ENCODE measurements at places on chromosomes 11 and 22.

GRCh38 chr11:29280452-29280851 lies 736.4 kb downstream of the KCNA4 start:
- DNase-seq, result no peak

DNA sequence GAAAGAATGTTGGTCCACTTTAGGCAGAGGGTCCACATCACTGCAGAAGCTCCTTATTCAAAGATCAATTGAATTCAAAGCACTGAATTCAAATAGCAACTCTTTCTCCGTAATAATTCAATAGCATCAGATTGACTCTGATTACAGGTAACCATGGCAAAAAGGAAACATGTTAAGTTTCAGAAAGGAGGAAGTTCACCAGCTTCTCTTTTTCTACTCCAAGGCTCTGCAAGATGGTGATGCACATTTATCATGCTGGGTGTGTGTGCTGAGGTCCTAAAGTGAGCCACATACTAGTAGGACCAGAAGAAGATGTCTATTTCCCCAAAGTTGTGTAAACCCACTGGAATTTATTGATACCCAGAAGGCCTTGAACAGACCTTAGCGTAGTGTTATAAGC lies 18.0 kb upstream of the DRD2 start:
- no peak for DNase-seq

GRCh38 chr22:46958191-46958590 lies 195.7 kb downstream of the TBC1D22A start:
- DNase-seq, result no peak

DNA sequence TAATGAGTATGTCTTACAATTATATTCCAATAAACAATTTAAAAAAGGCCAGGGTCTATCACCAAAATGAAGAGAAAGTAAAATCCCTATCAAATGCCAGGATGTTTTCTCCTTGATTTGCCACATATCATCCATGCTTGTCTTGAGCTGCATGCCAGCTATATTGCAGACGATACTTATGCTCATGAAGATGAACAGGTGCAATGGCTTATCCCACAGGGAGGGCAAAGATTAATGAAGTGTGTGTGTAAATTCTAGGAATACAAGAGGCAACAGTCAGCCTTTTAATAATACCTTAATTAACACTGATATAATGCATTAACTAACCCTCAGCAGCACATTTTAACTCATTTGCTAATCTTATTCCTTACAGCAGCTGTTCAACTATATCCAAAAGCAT lies 850.5 kb downstream of the KCNA4 start:
- DNase-seq, result no peak

GRCh38 chr11:67705264-67705663 lies 30.8 kb upstream of the ALDH3B2 start:
- DNase-seq, result no peak

- no peak for DNase-seq
These were observed 11.6 kb downstream of the LRRC32 start for GRCh38 chr11:76658651-76659650.

DNA sequence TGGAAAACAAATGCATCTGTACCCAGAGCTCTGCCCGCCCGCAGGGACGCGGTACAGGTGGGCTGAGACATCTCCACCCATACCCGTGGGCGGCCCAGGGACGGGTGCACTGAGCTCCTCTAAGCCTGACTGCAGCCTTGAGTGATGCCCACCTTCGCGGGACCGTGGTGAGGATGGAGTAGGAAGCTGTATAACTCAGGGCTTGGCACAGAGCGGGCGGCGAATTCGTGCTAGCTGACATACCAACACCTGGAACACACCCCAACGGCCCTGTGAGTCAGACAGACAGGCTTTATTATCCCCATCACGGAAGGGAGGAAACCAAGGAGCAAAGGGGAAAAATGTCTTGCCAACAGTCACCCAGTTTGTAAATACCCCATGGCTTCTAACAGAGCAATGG lies 61.9 kb downstream of the SMCO4 start:
- no peak for DNase-seq

GRCh38 chr11:29125606-29126005 lies 891.2 kb downstream of the KCNA4 start:
- no peak for DNase-seq

- no peak for DNase-seq
These were observed at the start of gene LARGE2 for GRCh38 chr11:45922425-45923082. Gene LARGE2, plus strand, starts transcription at chr11:45922656. Its CDS starts 227 bp downstream, at chr11:45922883.

GRCh38 chr22:28742562-28742962 lies 723 bp downstream of the HSCB start:
- DNase-seq, result no peak

GRCh38 chr11:97460091-97460490 lies 1070.3 kb downstream of the JRKL start:
- no peak for DNase-seq

DNA sequence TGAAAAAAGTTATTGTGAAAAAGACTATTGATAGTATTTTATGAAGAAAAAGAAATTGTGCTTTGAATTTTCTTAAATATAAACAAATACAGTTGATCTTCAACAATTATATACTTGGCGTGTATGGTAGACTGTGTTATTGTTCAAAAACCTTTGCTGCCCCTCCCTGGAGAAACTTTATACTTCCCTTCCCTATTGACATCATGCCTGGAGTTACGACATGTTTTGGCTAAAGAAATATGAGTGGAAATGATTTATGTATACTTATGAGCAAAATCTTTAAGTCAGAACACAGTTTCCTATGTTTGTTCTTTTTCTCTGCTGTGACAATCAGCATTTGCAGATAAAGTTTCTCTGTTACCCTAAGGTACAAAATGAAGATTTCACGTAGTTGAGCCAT lies 243.8 kb downstream of the TMEM135 start:
- DNase-seq, result no peak

- DNase-seq, result no peak
These were observed 431 bp downstream of the KMT2A start for GRCh38 chr11:118436639-118437207.

DNA sequence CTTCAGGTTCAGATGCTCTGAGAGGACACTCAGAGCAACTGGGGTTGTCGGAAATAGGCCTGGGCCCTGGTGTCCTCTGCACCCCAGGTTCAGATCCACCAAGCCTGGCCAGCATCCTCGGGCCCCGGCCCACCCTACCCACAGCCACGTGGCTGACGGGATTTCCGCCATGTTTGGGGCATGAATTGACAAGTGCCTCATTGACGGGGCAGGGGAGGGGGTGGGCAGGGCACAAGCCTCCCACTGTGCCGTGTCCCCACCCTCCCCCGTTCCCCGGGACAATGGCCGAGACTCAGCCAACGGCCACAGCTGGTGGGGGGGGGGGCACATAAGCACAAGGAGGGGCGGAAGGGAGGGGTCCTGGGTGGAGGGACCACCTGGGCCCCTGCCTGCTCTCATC lies 8.5 kb downstream of the MYRF start:
- DNase-seq, result no peak

- peak; percentile 38 for DNase-seq
These were observed 75.7 kb upstream of the MYO18B start for GRCh38 chr22:25666308-25666707.

- no peak for DNase-seq
These were observed 22.9 kb downstream of the SDHAF2 start for GRCh38 chr11:61452825-61453224.

DNA sequence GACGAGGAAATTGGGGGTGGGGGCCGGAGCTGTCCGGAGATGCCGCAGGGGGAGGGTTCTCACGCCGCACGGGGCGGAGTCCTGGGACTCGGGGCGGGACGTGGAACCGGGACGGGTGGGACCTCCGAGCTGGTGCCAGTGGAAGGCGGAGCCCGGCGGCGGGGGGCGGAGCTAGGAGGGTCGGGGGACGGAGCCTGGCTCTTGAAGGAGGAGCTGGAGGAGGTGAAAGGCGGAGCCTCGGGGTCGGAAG lies 271 bp downstream of the FKBP2 start:
- DNase-seq, result peak; percentile 98

GRCh38 chr11:131099013-131099412 lies 182.7 kb upstream of the SNX19 start:
- DNase-seq, result no peak

DNA sequence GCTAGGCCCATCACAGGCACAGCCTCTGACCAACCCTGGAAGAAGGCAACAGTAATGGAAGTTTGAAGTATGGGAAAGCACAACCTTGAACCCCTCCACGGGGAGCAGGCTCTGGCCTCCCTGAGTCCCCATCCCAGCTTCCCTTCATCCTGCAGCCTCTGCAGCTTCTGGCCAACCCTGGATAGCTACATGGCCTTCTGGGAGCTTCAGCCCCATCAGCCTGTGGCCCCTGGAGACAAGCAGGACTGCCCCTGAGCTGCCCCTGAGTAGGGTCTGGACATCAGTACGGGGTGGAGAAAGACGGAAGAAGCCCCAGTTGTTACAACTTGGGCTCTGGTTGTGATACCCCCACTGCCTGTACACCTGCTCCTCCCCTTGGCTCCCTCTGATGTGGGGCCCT lies 113.8 kb upstream of the CD82 start:
- DNase-seq, result no peak

DNA sequence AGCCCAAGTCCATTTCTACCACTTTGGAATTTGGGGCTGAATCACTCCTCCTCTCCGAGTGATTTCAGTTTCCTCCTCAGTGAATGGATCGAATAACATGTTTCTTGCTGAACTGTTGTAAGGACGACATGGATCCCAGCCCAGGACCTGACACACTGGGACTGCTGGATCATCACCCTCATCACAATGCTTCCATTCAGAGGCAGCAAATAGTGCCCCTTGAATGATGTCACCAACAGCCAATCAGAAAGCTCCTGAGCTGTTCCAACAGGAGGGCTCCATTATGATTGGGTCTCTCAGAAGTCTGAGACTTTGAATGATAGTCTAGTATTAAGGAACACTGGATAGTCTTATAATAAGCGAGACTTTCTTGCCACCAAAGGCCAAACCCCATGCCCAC lies 158.9 kb downstream of the MYO18B start:
- DNase-seq, result no peak

DNA sequence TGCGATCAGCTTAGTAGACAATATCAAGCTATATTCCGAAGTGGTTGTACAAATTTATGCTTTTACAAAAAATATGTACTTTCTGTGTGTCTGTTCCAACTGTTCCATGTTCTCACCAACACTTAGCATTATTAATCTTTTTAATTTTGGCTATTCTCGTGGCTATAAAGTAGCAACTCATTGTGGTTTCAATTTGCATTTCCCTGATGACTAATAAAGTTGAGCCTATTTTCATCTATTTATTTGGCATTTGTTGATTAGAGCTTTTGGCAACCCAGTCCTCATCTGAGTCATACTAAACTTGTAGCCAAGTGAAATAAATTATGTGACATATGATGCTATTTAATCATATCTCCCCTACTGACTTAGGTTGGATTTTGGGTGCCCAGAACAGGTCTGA lies 115.9 kb downstream of the FBXO7 start:
- DNase-seq, result no peak

GRCh38 chr11:47467357-47467756 lies 18.4 kb upstream of the RAPSN start:
- DNase-seq, result no peak

DNA sequence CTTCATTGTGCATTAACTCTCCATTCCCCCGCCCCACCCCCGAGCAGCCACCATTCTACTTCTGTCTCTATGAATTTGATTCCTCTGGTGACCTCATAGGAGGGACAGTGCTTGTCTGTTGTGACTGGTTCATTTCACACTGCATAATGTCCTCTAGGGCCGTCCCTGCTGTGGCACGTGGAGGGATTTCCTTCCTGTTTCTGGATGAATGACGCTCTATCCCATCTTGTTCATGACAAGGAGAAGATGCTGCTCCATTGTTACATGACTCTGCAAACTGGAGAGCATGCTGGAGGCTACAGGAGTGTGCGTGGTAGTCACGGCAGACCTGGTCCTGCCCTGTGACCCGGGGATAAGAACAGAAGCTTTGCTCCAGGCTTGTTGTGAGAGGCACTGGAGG lies 61.3 kb downstream of the RTL6 start:
- DNase-seq, result no peak

GRCh38 chr22:25402501-25403283 lies 161.8 kb upstream of the GRK3 start:
- DNase-seq, result no peak

- no peak for DNase-seq
These were observed at the start of gene TUB for GRCh38 chr11:8080674-8081590. Gene TUB, plus strand, starts transcription at chr11:8081211. Its CDS starts 300 bp downstream, at chr11:8081511.

DNA sequence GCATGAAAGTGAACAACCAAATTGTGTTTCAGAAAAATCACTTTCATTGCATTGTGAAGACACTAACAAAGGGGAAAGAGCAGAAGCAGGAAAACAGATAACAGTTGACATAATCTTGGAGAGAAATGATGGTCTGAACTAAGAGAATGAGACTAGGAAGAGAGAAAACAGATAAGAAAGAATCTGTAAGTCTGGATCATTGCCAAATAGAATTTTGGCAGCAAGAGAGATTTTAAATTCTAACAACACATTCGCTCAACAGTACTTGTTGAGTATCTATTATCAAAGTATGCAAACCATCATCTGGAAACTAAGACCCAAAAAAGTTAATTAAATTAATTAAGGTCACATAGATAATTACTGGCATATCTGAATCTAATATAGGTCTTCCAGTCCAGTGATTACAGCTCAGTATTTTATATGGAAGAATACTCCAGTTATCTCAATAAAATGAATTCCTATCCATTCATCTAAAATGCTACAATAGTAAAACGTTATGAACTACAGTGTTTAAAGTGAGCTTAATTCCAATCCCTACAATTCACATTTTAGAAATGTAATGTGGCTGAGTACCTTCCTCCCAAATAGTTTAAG lies 166.7 kb upstream of the FAT3 start:
- DNase-seq, result no peak

- no peak for DNase-seq
These were observed 57.2 kb downstream of the GUCY1A2 start for GRCh38 chr11:106961048-106961447.

- no peak for DNase-seq
These were observed 13.8 kb downstream of the FADS2 start for GRCh38 chr11:61841636-61842527.

DNA sequence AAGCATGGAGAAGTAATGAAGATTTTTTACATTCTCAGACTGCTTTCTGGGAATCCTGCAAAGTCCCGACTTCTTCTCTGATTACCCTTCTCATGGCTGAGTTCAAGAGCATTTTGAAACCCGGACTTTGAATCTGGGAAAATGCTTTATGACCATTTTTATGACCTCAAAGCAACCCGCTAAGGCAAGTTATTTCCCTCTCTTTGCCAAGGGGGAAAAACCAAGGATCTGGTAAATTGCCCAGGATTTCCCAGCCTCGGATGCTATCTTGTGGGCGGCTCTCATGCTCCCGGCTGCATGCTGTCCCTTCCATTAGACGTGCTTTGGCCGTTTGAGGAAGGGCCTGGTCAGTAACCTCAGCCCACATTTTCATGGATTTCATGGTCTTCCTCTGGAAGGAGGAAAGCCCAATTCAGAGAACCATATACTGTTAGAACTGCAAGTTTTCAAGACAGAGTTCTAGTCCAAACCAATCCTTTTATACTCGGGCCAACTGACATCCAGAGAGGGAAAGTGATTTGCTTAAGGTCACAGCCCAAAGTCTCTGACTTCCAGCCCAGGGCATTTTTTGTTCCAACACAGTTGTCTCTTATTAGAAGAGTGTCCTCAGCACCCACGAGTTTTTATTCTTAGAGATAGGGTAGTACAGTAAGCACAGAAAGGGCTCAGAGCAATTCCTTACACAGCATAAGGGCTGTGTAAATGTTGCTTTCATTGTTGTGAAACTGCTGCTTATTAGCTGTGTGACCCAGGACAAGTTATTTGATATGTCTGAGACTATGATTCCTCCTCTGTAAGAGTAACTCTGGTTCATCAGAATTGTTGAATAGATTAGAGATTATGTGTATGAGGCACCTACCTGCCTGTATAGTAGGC lies 77.4 kb downstream of the NAV2 start:
- DNase-seq, result no peak
